Cerebellum (tissue), 4 donors: ENCODE measurements at places on chromosomes 3 and 15.

DNA sequence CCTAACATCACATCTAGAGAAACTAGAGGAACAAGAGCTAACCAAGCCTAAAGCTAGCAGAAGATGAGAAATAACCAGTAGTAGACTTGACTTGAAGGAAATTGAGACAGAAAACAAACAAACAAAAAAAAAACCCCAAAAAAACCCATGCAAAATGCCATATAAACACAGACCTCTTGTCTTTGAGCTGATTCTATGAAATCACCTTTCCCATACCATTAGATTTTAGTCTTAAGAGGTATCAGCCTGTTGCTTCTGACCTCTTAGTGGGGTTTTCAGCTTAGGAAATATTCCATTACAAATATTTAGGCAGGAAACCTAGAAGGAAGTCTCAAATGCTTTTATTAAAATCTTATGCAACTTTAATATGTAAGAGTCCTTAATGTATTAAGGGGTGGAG, 23.9 kb upstream of the ST3GAL6 start:
- DNase-seq = no peak

DNA sequence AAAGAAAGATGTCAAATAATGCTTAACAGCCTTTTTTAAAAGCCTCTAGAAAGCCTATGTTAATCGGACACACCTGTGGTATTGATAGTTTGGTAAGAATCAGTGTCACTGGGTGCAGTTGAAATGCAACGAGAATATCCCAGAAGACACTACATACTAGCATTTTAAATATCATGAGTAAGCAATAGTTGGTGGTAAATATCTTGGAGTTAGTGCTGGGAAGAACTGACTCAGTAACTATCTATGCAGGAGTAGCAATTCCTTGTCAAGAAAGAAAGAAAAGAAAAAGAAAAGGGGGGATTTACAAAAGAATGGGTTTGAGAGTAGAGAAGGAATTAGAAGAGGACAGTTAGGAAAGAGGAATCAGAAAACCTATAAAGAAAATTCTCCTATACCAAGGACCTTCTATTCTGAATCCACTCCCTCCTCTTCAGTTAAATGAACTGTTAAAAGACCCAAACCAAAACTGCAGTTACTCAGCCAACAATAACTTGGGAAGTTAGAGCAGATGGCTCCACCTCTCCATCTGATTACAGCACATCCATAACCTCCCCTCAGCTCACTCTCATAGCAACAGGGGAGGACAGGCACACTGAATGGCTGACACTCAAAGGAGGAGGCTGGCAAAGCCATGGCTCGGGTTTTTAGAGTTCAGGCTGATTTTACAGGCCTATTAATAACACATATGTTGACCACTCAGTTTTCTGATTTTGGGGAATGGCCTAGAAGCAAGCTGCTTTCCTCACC, 207.6 kb upstream of the MDFIC2 start:
- DNase-seq = no peak

DNA sequence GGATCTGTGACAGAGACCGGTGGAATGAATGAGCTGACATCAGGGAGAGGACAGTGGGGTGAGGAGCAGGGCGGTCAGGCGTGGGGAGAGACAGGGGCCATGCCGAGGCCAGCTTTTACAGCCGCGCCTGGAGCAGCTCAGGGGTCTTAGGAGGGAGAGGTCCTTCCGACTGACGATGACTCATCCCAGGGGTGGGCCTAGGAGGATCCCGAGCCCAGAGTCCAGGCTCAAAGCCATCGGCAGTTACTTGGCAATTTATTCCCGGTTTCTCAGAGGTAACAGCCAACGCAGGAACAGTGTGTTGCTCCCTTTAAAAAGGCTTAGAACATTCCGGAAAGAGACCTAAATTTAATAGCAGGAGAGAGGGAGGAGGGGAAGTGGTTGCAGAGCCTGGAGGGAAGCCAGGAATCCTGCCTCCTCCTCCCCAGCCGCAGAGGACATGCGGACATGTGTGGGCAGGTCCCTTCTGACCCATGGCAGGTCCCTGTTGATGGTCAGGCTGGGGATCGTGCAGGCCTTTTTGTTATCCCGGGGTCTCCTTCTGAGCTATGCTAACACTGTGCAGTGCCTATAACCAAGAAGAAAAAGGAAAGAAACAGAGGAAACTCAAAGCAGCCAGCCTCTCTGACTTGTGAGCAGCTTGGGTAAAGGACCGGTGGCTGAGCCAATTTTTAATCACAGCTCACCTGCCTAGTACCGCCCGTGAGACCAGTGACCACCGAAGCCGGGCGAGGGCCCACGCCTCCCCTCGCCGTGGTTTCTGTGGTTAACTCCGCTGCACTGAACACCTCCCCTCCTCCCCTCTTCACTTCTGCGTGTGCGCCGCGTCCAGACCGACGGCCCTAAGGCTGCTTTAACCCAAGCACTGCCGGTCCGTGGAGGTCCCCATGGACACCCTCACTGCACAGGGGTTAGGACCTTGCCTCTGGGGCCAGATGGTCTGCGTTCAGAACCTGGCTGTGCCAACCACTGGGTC, 392.4 kb upstream of the PROK2 start:
- DNase-seq = no peak

DNA sequence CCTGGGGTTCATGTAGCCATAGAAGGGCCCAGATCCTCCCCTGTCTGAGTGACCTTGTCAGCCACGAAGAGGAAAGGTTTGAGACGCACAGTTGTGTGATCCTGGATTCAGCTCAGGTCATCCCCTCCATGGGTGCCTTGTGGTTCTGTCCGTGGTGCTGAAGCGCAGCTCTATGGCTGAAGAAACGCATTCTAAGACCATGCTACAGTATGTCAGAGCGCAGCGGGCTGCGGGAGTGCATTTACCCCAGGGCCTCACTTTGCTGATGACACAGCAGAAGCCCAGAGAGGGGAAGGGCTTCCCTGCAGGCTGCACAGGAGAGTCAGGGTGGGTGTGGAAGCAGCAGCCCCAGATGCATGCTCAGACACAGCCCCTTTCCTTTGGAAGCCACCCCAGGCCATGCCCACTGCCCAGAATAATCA, 68.8 kb upstream of the IQSEC1 start:
- no peak for DNase-seq

DNA sequence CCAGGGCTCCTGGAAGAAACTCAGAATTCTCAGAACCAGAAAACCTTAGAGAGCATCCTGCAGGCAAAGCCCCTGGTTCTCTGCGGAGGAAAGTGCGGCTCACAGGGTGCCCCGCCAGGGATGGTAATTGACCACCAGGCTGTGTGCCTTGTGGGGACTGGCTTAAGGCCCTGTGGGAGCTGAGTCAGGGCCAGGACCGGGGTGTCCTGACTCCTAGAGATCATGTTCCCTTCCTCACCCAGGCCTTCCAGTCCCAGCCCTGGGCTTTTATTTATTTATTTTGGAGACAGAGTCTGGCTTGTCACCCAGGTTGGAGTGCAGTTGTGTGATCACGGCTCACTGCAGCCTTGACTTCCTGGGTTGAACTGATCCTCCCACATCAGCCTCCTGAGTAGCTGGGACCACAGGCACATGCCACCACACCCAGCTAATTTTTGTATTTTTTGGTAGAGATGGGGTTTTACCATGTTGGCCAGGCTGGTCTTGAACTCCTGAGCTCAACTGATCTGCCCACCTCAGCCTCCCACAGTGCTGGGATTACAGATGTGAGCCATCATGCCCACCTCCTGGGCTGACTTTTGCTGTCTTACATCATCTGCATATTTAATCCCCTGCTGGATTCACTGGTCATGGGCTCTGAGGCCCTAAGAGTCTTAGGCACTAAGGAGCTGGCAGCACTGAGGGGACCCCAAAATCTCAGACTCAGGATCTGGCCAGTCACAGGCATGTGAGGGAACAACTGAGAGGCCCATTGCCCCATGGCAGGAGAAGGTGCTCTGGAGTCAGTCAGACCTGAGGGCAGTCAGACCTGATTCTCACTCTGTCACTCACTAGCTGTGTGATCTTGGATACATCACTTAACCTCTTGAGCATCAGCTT, 20.4 kb upstream of the LAMP3 start:
- no peak for DNase-seq

DNA sequence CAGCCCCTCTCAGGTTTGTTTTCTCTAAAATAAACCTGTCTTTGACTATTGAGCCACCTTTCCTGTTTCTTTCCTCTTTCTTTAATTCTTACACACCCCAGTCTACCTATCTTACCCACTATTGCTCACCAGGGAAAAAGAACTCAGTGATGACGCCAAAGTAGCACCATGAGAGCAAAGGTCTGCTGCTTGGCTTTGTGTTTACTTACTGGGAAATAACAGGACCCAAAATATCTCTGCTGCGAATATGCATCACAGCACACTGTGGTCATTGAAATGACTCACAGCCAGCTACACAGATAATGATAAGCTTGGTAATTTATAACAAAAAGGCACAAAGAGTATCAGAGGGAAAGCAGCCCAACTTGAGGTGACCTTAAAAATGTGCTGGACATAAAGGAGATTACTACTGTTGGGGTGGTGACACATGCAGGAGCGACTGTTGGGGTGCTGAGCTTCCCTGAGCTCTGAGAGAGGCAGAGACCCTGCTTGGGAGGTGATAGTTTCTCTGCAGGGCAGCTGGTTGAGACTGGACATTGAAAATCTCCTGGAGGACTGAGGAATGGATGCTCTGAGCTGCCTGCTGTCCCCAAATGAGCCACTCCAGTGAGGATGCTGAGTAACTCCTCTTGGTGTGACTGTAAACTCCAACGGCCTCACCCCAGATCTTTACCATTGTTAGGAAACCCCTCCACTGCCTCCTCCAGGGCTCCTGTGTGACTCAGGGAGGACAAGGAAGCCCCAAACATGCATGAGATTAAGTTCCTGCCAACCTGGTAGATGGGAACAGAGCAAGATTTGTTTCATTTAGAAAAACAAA, 14.5 kb downstream of the EFCAB12 start:
- DNase-seq = no peak

GRCh38 chr15:89395461-89395871, 60.8 kb upstream of the POLG start:
- no peak for DNase-seq

GRCh38 chr3:67804089-67804488, 149.7 kb upstream of the SUCLG2 start:
- no peak for DNase-seq

DNA sequence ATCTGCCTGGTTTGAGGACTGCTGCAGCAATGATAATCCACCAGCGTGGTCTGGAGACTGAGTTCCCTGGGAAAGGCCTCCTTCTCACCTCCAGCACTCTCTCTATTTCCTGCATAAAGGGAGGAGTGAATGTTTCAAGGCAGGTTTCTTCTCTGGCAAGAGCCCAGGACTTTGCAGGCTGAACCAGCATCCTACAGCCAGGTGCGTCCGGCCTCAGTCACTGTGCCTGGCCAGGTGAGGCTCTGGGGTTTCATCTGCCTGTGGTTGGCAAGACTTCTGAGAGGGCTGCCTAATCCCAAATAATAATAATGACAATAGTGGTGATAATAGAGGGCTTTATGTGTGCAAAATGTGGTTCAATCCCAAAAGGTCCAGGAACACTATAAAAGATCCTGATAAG, 269.0 kb upstream of the TBC1D5 start:
- no peak for DNase-seq

GRCh38 chr3:169299129-169299528, 364.4 kb downstream of the MECOM start:
- DNase-seq = no peak

- no peak for DNase-seq
Observed at GRCh38 chr15:90620379-90621067, 90.8 kb downstream of the CRTC3 start.

GRCh38 chr3:135596563-135596962, 369.0 kb upstream of the PPP2R3A start:
- no peak for DNase-seq

DNA sequence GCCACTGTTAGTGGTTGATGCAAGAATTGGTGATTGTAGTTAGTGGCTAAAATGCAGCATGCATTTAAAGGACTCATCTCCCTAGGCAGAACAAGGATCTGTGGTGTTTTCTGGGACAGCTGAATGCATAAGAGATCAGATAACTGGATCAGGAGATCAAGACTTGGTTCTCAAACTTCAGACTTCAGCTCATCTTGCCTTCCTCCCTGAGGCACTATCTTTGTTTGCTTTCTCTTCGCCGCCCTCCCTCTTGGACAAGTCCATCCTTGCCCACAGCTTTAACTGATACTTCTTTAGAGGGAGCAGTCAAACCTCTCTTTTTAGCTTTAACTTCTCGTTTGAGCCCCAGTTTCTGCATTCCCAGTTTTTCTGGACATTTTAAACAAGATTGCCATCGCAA, 195.4 kb upstream of the TPRG1 start:
- DNase-seq = no peak

DNA sequence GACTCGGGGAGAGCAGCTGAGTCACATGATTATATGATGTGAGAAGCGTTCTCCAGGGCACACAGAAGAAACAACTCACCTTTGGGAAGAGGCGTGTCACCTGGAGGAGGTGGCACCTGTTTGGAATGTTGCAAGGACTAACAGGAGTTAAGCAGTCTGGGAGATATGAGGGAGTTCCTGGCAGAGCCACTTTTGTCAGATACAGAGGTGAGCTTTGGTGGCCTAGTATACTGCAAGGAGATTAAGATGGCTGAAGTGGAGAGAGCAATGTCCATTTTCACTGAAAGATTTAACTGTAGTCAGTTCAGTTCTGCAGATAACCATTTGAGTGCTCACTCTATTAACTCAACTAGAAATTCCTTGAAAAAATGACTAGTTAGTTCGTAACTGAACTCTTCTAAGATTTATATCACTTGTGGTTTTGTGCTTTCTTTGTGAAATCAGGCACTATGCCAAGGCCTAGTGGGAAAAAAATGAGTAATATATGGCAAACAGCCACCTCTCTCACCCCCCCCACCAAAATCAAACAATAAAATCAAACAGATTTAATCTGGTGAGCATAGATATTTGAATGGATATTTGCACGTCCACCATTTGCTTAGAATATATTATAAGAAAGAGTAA, 61.3 kb downstream of the CRYBG3 start:
- no peak for DNase-seq

DNA sequence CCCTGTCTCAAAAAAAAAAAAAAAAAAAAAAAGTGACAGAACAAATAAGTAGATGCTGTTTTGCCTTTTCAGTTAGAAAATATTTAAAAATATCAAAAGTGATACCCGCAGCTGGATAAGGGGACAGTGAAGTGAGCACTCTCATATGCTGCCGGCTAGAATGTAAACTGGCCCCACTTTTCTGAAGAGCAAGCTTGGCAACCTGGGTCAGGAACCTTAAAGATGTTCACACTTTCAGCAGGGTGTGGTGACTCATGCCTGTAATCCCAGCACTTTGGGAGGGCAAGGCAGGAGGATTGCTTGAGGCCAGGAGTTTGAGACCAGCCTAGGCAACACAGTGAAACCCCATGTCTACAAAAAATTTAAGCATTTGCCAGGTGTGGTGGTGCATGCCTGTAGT, 17.4 kb downstream of the FSD2 start:
- DNase-seq = no peak
